ENCODE measurements at places on chromosomes 7 and 10.

DNA sequence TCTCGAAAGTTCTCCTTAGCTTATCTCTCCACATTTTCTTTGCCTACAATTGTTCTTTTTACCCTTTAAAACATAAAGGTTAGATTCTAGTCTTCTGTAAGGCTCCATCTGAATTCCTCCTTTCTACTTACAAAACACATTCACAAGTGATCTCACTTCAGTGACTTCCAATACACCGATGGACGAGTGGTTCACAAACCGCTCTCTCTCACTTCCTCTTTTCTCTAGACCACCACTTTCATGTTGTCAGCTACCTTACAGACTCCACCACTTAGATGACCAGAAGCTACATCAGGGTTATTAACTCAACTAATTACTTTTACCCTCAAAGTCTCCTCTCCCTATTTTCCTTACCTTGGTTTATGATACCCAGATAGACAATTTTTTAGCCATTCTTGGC lies 11.8 kb downstream of the MET start:
- DNase-seq, result no peak

- DNase-seq, result peak; percentile 99
Measured at GRCh38 chr7:130912862-130913638, 179.0 kb upstream of the KLF14 start.

- DNase-seq, result no peak
Measured at GRCh38 chr7:82441669-82442478, 1.7 kb downstream of the CACNA2D1 start.

GRCh38 chr7:100464791-100465190 lies 731 bp upstream of the SPACDR start:
- DNase-seq, result no peak

DNA sequence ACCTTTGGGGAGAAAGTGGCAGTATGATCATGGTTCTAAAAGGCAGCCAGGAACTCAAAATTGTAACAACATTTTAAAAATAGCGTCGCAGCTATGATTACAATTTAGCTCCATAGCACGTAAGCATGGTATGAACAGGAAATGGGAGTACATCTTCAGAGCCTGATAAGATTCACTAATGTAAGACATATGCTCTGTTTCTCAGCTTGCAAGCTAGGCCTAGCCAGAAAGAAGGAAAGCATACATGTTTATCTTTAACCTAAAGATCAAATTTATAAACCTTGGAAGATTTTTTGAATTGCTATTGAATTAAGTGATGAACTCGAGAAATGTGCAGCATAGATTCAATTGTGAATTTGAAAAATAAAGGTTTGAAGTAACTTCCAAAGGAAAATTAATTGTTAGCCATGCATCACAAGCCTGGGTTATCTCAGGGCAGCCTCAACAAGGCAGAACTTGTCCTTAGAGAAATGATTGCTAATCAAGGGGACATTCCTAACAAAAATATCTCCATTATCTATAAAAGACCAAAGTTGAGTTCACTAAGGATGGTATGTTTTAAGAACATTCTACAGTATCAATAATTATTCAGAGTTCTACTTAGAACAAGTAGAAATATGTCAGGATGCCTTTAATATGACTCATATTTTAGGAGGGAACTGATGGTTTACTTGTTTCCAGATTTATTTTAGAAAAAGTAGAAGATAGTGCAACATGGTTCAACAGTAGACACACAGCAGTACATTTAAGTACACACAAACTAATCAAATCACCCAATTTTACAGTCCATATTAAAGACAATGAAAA lies 38.8 kb upstream of the SEPTIN7 start:
- DNase-seq, result peak; percentile 64

DNA sequence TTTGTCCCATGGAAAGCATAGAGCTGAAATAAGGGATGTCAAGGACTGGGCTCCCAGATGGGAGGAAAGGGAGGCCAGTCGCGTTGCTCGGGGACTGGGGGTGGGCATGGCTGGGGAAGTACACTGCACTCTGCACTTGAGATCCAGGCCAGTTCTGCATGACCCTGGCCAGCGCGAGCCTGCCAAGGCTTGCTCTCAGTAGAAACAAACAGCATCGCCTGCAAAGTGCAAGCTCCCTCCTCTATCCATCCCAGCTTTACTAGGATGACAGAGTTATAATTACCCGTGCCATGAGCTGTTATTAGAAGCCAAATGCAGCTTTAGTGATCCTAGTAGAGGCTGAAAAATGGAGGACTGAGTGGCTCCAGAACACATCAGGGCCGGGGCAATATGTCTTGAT lies 43.9 kb upstream of the PDCD4 start:
- DNase-seq, result no peak

- peak; percentile 95 for DNase-seq
Measured at GRCh38 chr10:97648562-97649404, 8.3 kb downstream of the PI4K2A start.

DNA sequence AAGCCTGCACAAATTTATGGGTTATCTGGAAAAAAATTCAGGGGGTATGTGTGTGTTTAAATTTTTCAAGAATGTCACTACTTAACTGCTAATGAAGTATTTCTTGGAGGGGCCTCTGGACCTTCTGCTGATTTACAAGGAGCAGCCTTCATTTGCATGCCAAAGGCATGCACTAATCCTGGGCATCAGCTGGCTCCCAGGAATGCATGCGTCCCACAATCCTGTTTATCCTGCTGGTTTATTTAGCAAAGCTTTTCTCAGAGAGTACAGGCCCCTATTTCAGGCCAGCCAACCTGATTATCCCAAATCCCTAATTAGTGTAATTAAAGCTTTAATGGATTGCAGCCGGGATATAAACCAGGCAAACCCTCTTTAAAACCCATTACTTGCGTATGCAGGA lies 170.4 kb downstream of the TAX1BP1 start:
- DNase-seq, result peak; percentile 56

GRCh38 chr7:44678471-44679179 lies 70.0 kb upstream of the ZMIZ2 start:
- peak; percentile 84 for DNase-seq

DNA sequence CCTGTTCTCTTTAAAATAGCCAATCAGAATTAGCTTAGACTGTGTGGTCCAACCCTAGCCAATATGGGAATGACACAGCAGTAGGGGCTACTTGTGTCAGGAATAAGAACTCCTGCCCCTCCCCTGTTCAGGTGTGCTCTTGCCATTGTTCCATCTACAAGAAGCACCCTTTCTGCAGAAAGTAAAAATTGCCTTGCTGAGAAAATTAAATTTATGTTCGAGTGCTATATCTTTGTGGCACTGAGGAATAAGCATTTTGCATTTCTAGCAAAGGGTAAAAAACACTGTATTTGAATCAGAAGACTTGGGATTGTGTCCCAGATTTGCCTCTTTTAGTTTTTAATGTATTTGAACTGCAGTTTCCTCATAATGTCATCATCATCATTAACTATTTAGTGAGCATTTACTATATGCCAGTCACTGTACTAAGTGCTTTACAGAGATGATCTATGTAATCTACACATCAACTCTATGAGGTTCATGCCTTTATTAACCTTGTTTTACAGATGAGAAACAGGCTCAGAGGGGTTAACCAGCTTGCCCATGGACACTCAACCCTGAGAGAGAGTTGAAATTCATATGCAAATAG lies 28.9 kb upstream of the XRCC2 start:
- DNase-seq, result no peak

- DNase-seq, result peak; percentile 16
Measured at GRCh38 chr7:18425838-18426445, 69.6 kb upstream of the HDAC9 start.

DNA sequence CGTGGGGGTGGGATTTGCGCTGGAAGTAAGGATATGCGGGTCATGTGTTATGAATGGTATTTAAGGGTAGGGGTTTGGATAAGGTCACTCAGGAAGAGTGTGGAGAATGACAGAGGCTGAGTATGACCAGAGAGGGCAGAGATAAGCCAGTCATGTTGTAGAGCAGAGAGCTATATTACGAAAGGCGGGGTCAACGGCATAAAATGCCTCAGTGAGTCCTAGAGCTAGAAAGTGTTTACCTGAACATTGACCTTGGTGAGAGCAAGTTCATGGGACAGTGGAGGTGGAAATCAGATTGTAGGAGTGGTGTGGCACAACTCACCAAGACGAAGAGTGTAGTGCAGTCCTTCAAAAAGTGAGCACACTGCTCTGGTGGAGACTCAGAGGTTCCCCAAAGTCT lies 13.8 kb downstream of the LMOD2 start:
- no peak for DNase-seq

DNA sequence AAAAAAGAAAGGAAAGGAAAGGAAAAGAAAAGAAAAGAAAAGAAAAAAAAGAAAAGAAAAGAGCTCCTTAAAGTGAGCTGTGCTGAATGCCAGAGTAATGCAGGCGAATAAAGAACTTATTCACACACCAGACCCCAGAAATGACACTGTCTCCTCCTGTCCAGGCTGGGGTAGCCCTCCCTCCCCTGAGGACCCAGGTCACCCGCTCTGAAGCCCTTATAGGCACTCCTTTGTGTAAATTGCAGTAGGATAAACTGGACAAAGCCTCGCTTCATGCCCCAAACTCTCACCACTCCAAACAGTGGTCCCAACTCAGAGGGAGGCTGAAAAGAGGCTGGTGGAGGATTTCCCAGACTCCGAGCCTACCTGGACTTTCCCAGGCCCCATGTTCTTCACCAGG lies 46.3 kb downstream of the PKD1L1 start:
- DNase-seq, result no peak

DNA sequence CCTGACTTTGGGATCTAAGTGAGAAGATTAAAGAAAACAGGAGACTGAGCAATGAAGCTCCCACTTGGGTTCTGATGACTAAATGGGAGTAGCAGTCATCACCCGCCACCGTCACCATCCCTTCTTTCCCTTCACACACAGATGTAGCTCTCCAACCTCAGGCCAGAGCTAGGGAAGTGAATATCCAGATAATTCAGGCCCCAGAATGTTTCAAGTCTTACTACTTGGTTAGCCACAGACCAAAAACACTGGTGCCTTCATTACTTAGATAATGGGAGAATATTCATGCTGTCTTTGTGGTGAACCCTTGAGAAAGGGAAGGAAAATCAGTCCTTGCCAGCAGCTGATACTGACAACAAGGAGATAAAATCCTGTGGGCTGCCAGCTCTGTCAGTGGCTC lies 100.7 kb downstream of the OSBPL3 start:
- no peak for DNase-seq

GRCh38 chr7:151207804-151208203 lies 2.5 kb downstream of the H2BK1 start:
- no peak for DNase-seq

DNA sequence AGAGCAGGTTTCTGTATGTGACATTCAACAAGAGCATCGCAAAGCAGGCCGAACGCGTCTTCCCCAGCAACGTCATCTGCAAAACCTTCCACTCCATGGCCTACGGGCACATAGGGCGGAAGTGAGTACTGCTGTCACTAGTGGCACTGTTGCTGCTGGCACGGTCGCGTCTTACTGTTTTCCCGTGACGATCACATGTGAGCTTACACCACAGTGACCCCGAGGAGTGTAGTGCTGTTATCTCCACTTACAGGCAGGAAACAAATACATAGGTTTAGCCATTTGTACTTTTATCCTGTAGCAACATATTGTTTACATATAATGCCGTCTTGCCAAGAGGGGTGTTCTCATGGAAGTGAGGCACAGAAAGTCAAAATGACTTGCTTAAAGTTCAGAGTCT lies 25.4 kb downstream of the FBH1 start:
- no peak for DNase-seq

DNA sequence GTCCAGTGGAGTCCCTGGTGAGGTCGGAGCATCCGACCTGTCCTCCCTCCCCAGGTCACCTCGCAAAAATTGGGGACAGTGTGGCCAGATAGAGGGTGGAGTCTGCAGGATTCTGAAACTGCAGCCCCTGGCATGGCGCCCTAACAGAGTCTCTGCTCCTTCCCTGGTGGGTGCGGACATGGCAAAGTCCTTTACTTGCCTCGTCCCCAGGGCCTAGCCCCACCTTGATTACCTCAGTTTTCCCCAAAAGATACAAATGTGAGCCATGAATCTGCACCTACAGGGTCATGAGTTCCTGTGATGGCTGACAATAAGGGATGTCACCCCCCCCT lies 47.7 kb downstream of the NPVF start:
- no peak for DNase-seq

GRCh38 chr7:76386691-76387260 lies 22.7 kb downstream of the SSC4D start:
- no peak for DNase-seq

DNA sequence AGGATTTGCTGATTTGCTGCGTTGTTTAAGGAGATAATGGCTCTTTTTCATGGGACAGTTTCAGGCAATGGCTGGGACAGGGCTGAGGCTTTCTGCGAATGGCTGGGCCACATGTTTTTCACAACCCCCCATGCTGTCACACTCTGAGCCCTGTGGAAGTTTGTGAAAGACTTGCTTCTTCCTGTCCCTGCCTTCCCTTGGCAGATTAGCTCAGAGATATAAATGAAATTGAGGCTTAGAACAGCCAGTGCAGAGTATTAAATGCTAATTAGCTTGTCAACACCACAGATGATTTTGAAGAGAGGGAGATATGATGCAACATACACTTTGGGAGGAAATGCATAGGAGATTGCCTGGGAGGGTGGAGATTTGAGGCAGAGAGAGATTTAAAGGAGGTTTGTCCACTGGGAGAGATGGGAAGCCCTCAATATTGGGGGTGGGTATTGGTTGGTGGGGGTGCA lies 232.0 kb downstream of the SH2D4B start:
- DNase-seq, result no peak

DNA sequence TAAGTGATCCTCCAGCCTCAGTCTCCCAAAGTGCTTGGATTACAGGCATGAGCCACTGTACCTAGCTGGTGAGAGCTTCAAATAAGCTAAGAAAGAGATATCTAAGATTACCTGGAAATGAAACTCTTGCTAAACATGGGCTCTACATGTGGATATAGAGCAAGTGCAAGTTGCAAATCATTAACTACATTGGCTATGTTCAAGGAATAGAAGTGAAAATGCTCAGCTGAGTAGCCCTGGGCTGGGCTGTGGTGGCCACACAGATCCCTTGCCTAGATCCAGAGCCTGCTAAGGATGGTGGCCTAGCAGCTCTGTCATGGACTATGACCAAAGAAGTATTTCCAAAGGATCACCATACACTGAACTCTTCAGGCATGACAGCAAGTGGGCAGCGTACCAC lies 209.3 kb downstream of the PLXNA4 start:
- DNase-seq, result no peak

DNA sequence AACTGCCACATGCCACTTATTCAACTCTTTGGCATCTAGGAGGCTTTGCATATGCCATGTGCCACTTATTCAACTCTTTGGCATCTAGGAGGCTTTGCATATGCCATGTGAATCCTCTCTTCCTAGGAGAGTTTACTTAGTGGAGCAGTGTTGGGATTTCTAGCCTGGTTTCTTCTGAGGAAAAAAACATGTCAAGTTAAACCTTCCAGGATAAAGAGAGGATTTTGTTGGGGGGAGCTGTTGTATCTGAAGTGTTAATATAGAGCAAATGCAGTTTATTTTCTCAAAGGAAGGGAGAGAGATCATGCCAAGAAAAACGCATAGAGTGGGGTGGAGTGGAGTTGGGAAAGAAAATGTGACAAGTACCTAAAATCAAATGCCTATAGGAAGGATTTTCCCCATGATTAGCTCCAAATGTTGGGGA lies 91.5 kb downstream of the MCU start:
- peak; percentile 13 for DNase-seq

GRCh38 chr10:51691135-51691534 lies 8.3 kb downstream of the CSTF2T start:
- no peak for DNase-seq

GRCh38 chr10:96152437-96152836 lies 22.3 kb downstream of the ZNF518A start:
- no peak for DNase-seq

GRCh38 chr7:4136036-4136435 lies 546.1 kb upstream of the FOXK1 start:
- no peak for DNase-seq

Data from fibroblast of skin of abdomen (primary cell).